ENCODE measurements at places on chromosomes 2 and 18.

GRCh38 chr2:113980946-113981345 is 91.1 kb downstream of the ACTR3 start:
- DNase-seq = no peak

- DNase-seq = peak; percentile 27
Measured at GRCh38 chr2:24972315-24972961, 683 bp upstream of the DNAJC27 start.

DNA sequence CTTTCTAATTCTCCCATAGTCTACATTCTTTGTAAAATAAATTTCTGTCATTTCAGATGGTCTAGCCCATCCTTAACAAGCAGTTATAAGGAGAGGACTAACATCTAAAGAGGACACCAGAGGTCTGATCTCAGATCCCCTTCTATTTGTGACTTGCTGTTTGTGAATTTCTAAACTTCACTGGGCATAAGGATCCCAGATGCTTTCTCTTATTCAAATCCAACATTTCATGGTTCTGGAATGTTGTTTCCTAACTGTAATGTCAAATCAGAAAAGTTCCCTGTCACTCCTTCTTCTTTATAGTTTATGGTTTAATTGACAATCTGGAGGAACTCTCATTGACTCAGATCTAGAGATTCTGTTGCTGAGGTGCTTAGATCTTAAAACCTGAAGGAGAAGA is 430.2 kb downstream of the MEIS1 start:
- no peak for DNase-seq

- DNase-seq = no peak
Measured at GRCh38 chr18:13454363-13455150, 236.0 kb downstream of the LDLRAD4 start.

GRCh38 chr2:11903085-11903606 is 156.7 kb downstream of the LPIN1 start:
- DNase-seq = no peak

- DNase-seq = no peak
Measured at GRCh38 chr2:188456114-188456909, 164.6 kb downstream of the GULP1 start.

DNA sequence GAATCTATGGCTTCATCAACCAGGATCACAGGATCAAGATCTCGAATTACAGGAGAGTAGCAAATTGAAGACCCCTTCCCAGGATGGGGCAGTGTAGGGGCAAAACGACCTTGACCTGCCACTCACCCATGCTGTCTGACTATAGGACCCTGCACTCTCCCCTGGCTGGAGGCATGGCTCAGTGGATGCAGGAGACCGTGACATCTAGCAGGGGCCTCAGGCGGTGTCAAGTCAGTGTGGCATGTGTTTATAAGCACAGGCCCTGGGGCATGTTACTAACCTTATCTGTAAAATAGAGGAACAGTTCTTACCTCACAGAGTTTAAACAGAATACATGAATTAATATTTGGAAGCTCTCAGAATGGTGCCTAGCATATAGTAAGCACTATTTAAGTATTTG is 3.5 kb downstream of the HAAO start:
- DNase-seq = no peak

DNA sequence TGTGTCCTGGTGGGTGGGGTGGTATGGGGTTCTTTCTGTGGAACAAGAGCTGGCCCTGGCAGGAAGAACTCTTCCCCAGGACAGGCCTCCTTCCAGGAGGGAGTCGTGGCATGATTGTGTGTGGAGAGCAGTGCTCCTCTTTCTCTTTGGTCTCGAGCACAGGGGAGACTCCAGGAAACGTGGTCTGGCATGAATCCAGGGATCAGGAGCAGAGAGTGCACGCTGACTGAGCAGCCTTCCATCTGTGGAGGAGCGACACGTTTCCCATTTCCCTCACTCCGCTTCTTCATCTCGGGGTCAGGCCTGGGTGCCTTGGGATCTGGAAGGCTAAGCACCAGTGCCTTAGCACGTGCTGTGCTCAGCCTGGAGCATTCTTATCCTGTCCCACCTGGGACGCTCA is 132.0 kb upstream of the HDAC4 start:
- DNase-seq = no peak

DNA sequence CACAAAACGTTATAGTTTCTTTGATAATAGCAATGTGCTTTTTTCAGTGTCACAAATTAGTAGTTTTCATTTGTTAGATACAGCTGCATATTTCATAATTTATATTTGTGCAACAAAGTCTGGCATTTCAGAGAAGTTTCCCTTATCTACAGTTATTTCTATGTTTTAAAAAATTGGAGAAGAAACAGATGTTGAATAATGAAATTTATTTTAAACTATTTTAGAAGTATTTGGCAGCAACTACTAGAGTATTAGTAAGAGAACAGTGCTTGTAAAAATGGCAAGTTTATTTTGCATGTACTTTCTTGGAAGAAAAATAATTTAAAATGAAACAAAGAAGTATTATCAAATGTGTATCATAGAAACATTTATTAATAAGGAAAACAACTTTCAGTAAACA is 68.6 kb upstream of the COL5A2 start:
- DNase-seq = no peak

DNA sequence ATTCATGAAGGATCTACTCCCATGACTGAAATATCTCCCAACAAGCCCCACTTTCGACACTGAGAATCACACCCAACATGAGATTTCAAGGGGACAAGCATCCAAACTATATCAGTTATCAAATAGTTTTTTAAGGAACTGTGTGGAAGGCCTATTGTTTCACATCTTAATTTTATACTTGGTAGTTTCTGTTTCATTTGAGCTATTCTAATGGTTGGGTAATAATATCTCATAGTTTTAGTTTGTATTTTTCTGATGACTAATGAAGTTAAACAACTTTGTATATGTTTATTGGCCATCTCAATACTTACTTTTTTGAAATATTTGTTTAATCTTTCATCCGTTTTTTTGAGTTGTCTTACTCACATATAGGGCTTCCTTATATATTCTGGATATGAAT is 135.0 kb downstream of the SCG2 start:
- no peak for DNase-seq

- DNase-seq = no peak
Measured at GRCh38 chr2:30230497-30231211, 680 bp upstream of the LBH start.

DNA sequence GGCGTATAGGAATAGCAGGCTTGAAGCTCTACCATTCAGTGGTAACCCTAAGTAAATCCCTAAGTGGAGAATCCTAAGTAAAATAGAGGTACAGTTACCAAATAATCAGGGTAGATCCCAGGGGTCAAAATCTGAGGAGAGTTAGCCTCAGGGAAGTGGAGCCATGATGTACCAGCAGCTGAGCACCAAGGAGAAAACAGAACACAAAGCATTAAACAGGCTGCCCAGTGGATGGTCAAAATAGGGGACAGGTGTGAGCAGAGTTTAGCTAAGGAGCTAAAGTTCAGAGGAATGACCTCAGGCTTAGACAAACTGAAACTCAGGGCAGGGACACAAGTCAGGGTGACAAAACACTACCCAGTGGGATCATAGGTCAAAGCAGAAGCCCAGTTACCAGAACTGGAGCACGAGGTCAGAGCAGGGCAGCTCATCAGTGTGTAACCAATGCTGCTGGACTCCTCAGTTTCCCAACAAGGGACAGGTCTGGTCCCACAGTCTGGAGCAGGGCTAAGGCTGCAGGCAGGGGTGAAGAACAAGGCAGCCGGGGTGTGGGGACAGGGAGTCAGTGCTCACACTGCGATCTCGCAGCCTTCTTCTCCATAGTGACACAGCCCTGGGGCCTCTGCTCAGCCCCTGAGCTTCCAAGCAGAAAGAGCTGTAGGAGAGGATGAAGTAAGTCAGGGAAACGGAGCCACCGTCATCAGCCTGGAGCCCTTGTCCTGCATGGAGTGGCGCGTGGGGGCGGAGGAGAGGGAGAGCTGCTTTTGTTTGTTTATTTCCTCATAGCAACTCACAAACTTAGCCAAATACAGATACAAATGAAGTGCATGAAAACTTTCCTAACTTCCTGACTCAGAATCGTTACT is 264.0 kb downstream of the MREG start:
- no peak for DNase-seq

- no peak for DNase-seq
Measured at GRCh38 chr2:121151311-121152109, 133.5 kb downstream of the TFCP2L1 start.

- no peak for DNase-seq
Measured at GRCh38 chr2:41784496-41784895, 263.3 kb upstream of the PKDCC start.

GRCh38 chr2:113283704-113284284 is 5.1 kb upstream of the PAX8 start:
- DNase-seq = no peak

- no peak for DNase-seq
Measured at GRCh38 chr2:31580321-31581117, at the start of gene SRD5A2. TSS of gene SRD5A2 (minus strand) at chr2:31580938. CDS start at chr2:31580900, 38 bp downstream.

GRCh38 chr2:118430510-118431164 is 342.4 kb downstream of the INSIG2 start:
- no peak for DNase-seq

DNA sequence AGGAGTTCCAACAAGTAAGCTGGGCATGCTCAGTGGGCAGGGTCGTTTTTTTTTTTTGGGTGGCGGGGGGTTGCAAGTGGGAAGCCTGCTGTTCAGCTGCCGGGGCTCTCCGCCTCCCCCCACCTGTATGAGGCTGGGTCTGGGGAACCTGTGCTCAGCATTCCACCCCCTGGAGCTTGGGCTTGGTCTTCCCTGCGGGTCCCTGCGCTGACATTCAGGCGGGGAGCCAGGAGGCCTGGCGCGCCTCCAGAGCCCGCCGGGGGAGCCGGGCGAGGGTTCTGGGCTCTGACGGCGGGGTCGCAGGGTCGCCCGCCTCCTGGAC is 822 bp upstream of the GPD2 start:
- no peak for DNase-seq

GRCh38 chr2:189265696-189266320 is 86.2 kb upstream of the COL5A2 start:
- DNase-seq = no peak

- no peak for DNase-seq
Measured at GRCh38 chr2:45648636-45649035, 2.8 kb upstream of the PRKCE start.

DNA sequence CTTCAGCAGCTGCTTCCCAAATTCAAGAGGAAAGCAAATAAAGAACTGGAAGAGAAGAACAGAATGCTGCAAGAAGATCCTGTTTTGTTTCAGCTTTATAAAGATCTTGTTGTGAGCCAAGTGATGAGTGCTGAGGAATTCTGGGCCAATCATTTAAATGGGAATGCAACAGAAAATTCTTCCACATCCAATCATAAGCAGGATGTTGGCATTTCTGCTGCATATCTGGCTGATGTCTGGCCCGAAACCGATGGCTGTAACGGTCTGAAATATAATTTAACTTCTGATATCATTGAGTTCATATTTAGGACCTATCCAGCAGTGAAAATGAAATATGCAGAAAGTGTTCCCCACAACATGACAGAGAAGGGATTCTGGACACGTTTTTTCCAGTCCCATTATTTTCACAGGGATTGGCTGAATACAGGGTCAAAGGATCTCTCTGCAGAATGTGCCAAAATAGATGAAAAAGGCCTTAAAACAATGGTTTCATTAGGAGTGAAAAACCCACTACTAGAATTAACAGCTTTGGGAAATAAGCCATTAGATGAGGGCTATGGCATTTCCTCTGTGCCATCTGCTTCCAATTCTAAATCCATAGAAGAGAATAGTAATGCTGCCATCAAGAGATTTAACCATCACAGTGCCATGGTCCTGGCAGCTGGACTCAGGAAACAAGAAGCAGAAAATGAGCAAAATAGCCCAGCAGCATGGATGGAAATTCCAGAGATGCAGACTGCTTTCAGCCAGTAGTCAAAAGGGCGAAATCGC is 175.6 kb downstream of the MC4R start:
- no peak for DNase-seq

- DNase-seq = no peak
Measured at GRCh38 chr2:83850071-83850725, 608.9 kb downstream of the SUCLG1 start.

- DNase-seq = no peak
Measured at GRCh38 chr2:185006481-185006880, 408.2 kb downstream of the ZNF804A start.

DNA sequence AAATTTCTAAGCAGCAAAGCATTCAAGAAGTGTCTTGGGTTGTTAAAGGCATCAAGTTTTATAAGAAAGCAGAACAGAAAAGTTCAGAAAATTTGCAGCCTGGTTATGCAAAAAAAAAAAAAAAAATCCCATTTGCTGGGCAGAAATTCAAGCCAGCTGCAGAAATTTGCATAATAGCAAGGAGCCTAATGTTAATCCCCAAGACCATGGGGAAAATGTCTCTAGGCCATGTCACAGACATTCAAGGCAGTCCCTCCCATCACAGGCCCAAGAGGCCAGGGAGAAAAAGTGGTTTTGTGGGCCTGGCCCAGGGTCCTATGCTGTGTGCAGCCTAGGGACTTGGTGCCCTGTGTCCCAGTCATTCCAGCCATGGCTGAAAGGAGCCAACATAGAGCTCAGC is 269.0 kb upstream of the SLC39A10 start:
- no peak for DNase-seq

GRCh38 chr2:123073956-123074355 is 951.1 kb upstream of the CNTNAP5 start:
- DNase-seq = no peak

DNA sequence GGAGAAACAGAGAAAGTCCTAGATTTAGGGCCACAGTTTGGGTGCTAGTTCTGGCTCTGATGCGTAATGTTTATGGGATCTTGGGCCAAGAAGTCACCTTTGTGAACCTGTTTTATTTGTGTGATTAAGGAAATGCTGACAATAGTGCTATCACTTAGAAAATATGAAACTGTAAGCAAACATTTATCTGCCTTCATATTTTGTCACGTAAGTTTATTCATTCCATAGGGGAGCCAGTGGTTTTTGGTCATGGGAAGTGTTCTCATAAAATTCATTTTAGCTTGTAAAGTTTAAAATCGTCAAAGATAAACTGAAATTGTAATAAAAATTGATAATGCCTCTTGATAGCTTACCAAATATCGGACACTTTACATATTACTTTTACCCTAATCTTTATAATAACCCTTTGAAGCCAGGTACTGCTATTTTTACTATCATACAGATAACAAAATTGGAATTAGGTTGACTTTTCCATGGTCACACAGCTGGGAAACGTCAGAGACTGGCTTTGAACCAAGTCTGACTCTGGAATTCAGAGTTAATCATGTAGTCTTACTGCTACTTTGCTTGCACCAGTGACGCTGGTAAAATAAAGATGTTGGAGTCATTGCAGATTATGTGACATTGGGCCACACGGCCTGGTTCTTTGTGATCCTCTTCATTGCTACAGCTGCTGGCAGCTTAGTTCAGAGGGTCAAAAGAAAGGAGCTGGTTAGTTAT is 99.7 kb downstream of the ICA1L start:
- DNase-seq = no peak

- no peak for DNase-seq
Measured at GRCh38 chr2:31304816-31305215, 70.9 kb downstream of the EHD3 start.

DNA sequence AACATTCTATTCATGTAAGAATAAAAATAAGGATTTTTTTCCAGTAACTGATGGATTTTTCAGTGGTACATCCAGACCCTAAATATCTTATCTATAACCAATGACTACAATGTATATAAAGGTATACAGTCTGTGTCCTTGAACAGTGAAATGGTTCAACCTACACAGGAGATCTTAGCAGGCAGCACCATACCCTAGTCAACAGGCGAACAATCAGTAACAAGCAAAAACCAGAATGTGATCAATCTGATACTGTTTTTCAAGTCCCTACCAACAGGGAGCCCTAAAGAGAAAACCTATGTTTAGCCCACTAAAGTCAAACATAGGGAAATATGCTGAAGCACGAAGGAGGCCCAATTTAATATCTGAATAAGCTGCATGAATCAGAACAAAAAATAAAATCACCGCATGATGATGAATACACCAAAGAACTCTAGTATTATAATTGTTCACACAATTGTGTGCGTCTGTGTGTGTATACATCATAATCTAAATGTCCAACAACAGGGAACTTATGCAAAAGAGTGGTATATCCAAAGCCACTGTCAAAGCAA is 26.0 kb downstream of the PTPN2 start:
- DNase-seq = no peak

Data from stimulated activated CD4-positive, alpha-beta T cell treated with anti-CD3 and anti-CD28 coated beads, Interleukin-12 subunit alpha, Interleukin-12 subunit beta, amount 100 ng/mL, for 4 hours (primary cell).